M059J (cell line): ENCODE measurements at places on chromosomes 7 and 10.

DNA sequence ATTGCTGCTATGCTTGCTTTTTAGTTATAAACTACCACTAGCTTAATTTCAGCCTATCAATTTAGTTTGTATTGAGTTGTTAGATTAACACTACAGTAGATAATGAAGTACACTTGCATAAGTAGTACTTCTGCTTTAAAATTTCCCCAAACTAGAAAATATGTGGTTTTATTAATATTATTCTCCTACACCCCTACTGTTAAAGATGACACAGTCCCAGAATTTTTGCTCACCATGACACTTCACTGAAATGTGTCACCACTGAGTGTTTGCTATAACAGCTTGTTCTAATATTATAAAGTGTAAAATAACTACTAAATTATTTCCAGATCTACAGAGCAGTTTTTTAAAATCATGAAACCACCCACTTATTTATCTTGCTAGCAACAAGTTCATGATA, 31.6 kb downstream of the RHEB start:
- no peak for DNase-seq

DNA sequence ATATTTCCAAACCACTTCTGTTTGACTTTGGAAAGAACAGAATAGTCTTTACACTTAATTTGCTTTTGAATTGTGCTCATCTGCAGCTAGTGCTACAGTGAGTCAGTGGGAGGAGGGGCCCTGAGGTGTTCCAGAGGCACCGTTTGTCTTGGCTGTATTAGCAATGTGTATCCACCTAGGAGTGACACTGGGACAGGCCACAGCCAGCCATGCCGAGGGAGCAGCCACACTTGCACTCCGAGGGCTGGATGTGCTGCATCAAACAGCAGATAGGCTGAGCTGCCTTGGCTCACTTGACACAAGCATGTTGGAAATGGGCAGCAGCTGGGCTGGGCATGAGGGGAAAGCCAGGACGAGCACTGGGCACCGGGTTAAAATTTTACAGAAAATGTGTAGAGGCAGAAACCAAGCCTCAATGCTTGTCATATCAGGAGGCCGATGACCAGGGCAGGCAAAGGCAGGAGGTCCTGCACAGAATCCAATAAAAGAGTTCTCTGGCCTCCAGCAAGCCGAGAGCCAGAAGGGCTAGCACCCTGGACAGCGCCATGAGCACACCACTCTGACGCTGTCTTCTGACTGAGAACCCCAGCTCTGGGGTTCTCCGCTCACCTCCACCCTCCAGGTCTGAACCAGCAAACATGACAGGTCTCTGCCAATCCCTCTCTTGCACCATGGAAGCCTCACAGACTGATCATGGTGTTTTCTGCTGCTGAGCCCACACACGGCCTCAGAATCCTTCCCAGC, 163.3 kb downstream of the GRID1 start:
- peak; percentile 8 for DNase-seq

GRCh38 chr10:47023237-47024045, 112.2 kb downstream of the PTPN20 start:
- no peak for DNase-seq

DNA sequence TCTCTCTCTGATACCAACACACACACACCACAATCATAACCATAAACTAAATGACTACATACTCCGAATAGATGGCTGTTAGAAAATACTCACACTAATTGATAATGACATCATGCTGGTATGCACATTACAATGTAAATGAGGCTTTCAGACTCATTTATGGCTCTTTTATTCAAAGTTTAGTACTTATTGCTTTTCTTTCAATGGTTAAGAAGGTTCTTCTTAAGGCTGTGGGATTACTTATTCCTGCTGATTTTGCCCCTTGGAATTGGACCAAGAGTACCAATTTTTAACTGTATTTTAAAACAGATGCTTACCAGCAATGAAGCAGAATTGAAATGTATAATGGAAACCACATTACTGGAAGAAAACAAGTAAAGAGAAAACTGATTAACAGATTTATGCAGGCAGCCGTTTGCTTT, 20.6 kb upstream of the CABCOCO1 start:
- DNase-seq, result no peak

DNA sequence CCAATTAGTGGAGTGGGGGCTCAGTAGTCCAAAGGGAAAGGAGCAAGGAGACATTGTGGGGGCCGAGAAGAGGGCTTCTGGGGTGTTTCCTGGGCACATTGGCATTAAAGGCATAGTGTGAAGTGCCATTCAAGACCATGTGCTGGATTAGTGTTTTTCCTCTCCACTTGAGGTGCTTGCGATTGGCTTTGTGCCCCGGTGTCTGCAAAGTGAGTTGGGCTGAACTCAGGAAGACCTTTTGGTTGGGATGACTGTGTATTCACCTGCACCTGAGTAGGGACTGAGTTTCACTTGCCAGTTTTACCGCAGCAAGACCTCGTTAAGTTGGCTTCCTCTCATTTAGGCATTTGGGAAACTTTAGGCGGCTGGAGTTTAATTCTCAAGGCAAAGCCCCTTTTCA, 73.0 kb downstream of the TCF7L2 start:
- DNase-seq, result no peak

DNA sequence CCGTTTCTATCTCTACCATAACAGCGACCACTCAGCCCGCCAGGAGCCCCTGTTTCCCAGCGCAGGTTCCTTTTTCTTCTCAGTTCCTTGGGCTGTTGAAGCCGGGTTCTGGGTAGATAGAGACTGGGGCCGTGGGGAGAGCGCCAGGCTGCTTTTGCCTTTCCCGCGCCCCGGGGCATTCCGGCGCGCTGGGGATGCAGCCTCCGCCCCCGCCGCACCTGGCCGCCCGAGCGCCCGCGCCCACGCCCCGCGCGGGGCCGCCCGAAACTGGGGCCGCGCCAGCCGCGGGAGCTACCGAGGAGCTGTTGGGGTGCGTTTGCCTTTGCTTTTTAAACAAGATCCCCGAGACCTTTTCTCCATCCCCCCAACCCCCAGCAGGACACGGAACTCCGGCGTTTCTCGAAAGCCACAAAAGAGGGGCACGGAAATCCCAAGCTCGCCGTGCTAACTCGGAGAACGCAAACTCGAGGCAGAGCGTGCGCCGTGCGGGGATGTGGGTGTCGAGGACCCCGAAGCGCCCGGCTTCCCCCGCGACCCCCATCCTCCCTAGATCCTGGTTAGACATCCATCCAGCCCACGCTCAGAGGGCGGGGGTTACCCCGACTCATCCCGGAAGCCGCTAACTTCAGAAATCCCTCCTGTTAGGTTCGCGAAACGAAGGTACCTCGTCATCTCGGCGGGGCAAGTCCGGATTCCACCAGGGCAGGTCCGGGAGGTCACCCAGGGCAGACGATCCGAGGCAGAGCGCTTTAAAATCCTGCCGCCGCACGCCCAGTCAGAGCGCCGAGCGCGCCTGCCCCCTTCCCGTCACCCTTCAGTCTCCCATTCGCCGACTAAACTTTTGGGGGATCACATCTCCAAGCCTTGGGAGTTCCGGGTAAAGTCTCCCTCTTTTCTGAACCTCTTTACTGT, 1.0 kb downstream of the GRM8 start:
- DNase-seq, result peak; percentile 3

- DNase-seq, result peak; percentile 96
Measured at GRCh38 chr7:76069238-76069638, 21.3 kb downstream of the MDH2 start.

DNA sequence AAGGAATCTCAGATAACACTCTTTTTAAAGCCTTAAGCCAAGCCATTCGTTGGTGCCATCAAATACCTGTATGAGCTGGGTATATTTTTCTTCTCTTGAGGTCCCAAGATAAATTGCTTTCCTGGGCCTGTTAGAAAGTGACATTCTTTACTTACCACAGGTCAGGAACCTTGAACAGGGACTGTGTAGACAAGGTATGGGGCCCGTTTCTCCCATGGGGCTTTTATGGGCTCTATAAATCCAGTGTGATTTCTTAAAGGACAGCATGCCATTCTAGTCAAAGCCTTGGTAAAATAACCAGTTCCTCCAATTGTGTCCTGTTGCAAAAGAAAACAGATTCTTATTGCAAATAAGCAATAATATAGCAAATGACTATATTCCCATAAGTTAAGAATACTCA, 24.8 kb upstream of the ARHGAP12 start:
- DNase-seq, result no peak

- DNase-seq, result peak; percentile 30
Measured at GRCh38 chr7:103993551-103993950, 4.1 kb upstream of the RELN start.

- peak; percentile 28 for DNase-seq
Measured at GRCh38 chr10:93236393-93237040, 162.8 kb downstream of the CYP26A1 start.

- DNase-seq, result no peak
Measured at GRCh38 chr7:132022188-132022587, 465.8 kb upstream of the PODXL start.

DNA sequence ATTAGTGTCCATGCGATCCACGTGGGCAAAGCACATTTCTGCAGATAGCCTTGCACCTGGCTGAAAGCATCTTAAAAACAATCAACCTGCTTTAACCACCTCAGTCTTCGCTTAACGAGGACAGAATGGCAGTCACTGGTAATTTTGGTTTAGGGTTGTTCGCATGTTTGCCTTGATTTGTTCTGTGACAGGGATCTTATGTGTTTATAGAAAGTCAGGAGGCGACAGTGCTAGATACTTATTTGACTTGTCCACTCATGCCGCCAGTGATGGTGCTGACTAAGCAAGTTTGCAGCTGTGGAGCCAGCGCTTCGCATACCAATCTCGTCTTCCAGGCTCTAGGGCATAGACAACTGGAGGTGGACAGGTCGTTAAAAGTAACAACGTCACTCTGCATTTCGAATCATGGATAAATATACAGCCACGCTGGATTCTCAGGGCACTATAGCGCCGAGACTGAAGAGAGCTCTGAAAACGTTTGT, 1.2 kb upstream of the TMEM243 start:
- DNase-seq, result no peak

GRCh38 chr10:78750418-78750817, 318.3 kb upstream of the ZMIZ1 start:
- DNase-seq, result no peak

GRCh38 chr7:30642789-30643188, 39.5 kb downstream of the CRHR2 start:
- DNase-seq, result no peak
